ENCODE measurements at places on chromosomes 1 and 21.

DNA sequence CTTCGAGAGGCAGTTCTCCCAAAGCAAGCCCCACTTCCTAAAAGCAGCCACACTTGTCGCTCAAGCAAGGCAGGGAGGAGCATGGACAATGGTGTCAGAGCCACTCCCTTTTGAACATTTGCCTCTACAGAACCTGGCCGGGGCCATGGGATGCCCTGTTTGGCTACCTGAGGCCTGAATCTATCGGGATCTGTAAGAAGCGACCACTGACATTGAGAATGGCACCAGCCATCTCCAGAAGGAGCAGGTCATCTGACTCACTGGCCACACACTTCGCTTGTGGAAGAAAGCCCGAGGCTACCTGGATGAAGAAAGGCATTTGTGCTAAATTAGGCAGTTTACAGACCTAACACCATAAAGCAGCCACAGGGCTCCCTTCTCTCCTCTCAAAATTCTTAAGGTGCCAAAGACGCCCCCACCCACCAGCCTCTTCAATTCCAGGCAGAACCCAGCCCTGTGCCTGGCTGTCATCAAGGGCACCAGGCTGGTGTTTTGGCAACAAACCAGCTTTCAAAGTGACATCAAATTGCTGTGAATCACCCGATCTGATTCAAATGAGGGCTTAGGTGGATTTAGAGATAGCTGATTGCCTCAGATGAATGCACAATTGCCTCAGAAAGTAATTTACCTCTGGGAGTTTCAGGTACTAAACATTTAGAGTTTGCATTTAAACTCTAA is 104.8 kb downstream of the ETS2 start:
- no peak for DNase-seq

DNA sequence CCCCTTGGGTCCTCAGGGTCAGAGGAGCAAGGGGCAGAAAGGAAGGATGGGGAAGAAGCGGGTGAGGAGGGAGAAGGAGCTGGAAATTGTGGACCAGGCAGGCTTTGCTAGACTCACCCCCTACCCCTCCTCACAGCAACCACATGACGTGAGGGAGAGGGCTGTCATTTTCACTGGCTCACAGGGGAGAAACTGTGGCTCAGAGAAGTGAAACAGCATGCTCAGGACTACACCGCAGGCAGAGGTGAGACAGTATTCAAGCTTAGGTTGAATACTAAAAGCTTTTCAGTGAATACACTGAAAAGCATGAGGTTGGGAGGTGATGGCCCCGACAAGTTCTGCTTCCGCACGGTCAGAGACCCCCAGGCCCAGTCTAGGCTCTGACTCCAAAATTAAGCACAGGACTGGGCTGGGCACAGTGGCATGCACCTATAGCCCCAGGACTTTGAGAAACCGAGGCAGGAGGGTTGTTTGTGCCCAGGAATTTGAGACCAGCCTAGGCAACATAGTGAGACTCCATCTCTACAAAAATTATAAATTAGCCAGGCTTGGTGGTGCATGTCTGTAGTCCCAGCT is 1.2 kb upstream of the CLEC20A start:
- no peak for DNase-seq

- no peak for DNase-seq
Observed at GRCh38 chr21:31185663-31186062, 147.4 kb upstream of the KRTAP19-8 start.

DNA sequence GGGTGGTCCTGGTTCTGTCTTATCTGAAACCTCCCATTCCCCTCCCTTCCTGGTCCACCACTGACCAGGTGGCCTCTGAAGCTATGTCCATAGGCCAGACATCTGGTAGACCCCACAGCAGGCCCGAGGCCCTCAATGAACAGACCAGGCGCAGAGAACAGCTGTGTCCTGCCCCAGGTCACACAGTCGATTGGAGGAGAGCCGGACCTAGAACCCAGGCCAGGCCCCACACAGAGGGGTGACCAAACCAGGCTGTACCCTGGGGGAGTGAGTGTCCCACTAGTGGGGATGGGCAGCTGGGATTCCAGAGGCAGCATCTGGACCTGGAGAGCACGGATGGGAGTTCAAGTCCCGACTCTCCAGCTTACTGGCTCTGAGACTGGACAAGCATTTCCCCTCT is 29.2 kb downstream of the RNU1-1 start:
- no peak for DNase-seq

GRCh38 chr1:202248861-202249260 is 55.3 kb downstream of the LGR6 start:
- DNase-seq: no peak

Data from AG08396 (cell line).